ENCODE measurements at places on chromosomes 7 and 10. TPM values are rescaled to one million over a fixed set of nuclear protein-coding genes. Genes with fewer than 3 reads are reported as not detected.

- DNase-seq, result no peak
These were observed 82.5 kb downstream of the TMEM168 start for GRCh38 chr7:112707655-112708054.

DNA sequence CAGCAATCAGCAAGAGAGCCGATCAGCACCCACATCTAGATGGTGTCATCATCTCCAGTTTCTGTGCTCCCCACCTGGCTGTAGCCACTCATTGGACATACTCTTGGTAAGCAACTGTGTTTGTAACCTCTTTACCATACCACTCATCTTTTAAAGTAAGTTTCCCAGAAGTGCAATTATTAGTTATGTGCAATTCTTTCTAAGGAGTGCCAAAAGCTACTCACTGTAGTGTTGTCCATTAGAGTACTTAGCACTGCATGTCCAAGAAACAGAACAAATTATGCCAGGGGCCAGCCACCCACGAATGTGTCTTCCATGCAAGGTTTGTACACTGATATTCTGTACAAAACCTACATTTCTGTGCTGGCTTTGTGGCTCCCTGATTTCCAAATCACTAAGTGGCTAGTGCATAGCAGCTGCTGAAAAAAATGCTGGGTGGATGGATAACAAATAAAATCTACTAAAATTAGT, 131.9 kb downstream of the SRPK2 start:
- no peak for DNase-seq

GRCh38 chr7:2504128-2504888, 15.3 kb upstream of the LFNG start:
- no peak for DNase-seq

DNA sequence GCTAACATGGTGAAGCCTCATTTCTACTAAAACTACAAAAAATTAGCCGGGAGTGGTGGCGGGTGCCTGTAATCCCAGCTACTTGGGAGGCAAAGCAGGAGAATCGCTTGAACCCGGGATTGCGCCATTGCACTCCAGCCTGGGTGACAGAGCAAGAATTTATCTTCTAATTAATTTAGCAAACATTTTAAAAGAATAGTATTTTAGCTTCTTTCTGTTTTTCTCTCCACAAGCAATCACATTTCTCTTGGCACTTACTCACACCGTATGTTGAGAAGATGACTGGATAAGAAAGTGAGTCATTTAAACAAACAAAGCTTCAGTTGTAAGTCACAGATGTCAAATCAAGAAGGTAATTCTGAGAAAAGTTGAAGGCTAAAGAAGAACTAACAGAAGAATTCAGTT, 264.0 kb downstream of the ARL4A start:
- no peak for DNase-seq

DNA sequence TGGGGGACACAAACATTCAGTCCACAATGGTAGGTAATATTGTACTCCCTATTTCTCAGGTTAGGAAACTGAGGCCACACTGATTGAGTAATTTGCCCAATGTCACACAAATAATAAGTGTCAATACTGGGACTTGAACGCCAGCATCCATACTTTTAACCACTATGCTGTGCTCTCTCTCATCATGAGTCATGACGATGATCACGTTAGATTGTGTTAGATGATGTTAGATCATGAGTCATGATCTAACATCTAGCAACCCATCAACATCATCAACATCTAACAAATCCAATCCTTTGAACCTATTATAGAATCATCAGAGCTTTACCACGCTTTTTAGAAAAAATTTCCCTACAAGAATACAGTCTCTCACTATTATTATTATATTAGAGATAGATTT, 28.1 kb upstream of the HERPUD2 start:
- no peak for DNase-seq

GRCh38 chr7:133478591-133479135, 225.8 kb downstream of the EXOC4 start:
- no peak for DNase-seq

DNA sequence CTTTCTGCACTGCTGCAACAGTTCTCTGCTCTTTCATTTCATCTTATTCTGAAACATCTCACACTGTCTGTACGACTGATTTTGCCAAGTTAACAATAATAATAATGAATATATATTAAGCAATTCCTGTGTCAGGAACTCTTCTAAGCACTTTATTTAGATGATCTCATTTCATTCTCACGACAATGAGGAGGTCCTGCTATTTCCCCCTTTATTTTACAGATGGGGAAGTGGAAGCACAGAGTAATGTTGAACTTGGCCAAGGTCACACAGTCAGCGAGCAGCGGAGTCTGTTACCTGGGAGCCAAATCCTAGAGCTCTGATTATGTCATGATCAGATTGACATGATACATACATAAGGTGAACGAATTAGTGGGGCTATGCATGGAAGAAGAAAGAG, 5.8 kb downstream of the MRC1 start:
- no peak for DNase-seq

GRCh38 chr10:99382176-99382575, 48.2 kb downstream of the GOT1 start:
- no peak for DNase-seq

- DNase-seq, result peak; percentile 60
These were observed 145.4 kb downstream of the ARHGAP22 start for GRCh38 chr10:48459270-48460150.

GRCh38 chr10:22345301-22346095, at the start of gene SPAG6:
Gene SPAG6, plus strand, starts transcription at chr10:22345496. Its CDS starts 116 bp downstream, at chr10:22345612.
- peak; percentile 72 for DNase-seq

GRCh38 chr7:159032322-159032721, 112.3 kb downstream of the VIPR2 start:
- peak; percentile 77 for DNase-seq

- no peak for DNase-seq
These were observed 59.5 kb downstream of the CCDC3 start for GRCh38 chr10:12941966-12942365.

- DNase-seq, result no peak
These were observed 5.7 kb downstream of the FAM221A start for GRCh38 chr7:23685731-23686130.

- no peak for DNase-seq
These were observed 5.4 kb downstream of the ASB13 start for GRCh38 chr10:5661043-5661442.

DNA sequence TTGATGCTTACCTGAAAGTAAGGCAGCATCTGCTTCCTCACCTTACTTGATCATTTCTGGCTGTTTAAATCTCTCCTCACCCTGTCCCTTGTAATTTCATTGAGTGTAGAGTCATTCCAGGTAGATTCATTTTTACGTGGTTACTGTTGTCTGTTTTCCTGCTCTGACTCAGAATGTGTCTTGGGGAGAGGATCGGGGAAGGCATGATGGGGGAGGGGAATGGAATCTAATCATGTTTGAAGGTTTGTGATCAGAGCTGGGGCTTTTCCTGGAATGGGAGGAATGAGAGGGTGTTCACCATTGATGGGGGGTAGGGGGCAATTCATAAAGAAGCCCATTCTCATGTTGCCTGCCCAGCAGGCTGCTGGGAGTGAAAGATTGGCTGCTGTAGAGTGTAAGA, 18.7 kb downstream of the SEC24C start:
- no peak for DNase-seq

GRCh38 chr10:129933456-129934092, 30.5 kb downstream of the EBF3 start:
- peak; percentile 40 for DNase-seq

DNA sequence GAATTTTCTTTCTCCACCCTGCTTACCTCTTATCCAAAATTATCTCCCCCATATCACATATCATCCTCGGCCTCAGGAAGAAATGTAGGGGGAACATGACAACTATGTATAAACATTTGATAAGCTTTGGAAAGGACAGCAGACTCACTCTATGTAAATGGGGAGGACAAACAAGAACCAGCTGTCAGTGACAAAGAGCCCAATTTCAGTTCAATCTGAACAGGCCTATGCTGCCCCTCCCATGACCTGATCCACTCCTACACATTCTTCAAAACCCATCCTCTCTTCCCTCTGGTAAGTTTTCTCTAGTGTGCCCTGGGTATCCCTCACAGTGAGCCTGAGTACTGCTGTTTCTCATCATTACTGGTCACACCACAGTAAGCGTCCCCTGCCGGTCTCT, 20.8 kb downstream of the FZD9 start:
- no peak for DNase-seq

DNA sequence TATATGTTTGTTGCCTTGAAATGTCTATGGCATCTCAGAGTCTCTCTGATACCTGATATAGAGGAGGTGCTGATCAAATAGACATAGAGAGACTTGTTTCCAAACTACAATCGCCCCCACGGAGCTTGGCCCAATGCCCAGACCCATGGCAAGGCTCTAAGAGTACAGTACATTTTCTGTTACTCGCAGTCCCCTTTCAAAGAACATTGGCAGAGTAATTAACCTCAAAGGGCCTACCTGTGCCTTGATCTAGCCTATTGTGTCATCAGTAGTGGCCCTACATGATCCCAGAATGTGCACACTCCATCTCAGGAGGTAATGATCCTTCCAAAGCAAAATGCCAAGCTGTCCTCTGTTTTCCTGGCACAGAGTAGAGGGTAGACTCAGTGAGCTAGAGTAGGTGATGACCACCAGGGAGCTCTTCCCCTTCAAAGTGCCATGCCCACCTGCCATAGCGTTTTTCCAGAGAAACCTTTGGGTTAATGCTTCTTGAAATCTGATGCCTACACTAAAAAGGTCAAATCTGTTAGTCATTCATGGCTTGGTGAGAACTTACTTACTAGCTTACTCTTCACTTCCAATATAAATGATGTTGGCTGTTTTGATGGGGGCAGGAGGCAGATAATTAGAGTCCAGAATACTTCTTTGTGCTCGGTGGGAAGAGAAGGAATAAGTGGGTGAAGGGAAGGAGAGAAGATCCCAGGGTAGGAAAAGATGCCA, 41.2 kb upstream of the ACSL5 start:
- DNase-seq, result no peak

GRCh38 chr7:6489612-6490011, 41.9 kb upstream of the DAGLB start:
- DNase-seq, result no peak

- no peak for DNase-seq
These were observed 27.8 kb upstream of the TNRC18 start for GRCh38 chr7:5451391-5451790.

Gene PRSS1
- not detected for total RNA-seq

Gene NEBL
- 2.1 TPM for total RNA-seq

Gene BICC1
- total RNA-seq, result 15.2 TPM

Gene ADCY1
- total RNA-seq, result 0.27 TPM

Gene FAM131B
- 6.7 TPM for total RNA-seq

Gene HNRNPA2B1
- 208 TPM for total RNA-seq

Gene SERPINE1
- 9.3 TPM for total RNA-seq

Gene GIMAP7
- total RNA-seq, result 14.6 TPM

Gene ANKRD2
- not detected for total RNA-seq

Gene PTPN12
- 118 TPM for total RNA-seq

Gene FAM13C
- 13.8 TPM for total RNA-seq

Gene TEX36
- not detected for total RNA-seq

Gene EN2
- total RNA-seq, result 0.14 TPM

Gene SLC16A9
- total RNA-seq, result 0.54 TPM

All from sigmoid colon (tissue), 7 donors.